Dermis blood vessel endothelial cell (primary cell): ENCODE measurements at places on chromosomes 6 and 20.

GRCh38 chr6:89951574-89952104, 57.4 kb downstream of the GJA10 start:
- peak; percentile 46 for DNase-seq

DNA sequence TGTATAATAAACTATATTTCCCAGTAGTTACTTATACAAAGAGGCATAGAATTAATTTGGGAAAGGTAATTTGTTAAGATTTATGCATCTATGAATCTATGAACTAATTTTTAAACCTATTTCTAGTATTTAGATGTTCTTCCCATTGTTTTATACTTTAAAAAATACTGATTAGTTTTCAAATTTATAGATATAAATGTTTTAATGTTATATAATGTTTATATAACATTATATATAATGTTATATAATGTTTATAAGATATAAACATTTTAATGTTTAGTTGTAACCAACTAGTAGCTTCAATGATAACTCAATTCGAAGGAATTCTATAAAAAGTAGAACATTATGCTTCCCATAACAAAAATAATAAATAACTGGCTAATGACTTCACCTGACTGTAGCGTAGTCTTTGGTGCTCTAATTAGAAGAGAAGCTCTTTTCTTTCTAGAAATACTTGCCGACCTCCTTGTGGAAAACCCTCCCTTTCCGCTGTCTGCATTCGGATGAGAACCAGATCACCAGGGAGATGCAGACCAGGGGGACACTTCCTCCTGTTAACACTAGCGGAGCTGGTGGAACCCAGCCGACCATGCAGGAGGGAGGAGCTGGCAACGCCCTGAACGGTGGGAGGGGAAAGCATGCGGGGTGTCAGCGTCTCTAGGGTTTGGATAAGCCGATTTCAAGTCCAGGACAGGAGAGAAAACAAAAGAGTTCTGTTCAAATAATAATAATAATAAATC, 158.4 kb downstream of the OR2B2 start:
- peak; percentile 65 for DNase-seq

DNA sequence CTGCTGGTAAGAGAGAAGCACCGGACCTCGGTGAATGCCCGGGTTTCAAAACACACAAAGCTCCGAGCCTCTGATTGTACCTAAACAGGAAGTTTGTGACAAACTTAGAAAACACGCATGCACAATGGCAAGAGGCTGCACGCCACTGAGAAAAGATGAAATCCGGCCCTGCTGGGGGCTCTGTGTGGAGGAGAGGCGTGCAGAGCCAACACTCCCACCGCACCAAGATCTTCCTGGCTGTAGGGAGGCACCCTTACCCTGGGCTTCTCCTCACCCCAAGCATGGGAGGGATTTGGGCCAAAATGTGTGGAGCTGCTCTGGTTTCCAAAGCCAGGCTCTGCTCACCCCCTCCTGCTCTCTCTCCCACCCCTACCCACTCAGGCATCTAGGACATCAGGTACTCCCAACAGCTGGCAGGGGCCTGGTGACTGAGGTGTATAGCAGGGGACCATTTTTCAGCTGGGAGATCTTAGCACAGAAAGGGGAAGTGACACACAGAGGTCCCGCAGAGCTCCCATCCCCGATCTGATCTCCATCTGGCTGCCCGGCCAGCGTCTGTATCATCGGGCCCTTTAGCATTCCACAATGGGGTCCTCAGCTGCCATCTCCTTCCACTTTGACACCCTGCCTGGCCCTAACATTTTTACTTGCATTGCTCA, 84.2 kb downstream of the TRERF1 start:
- DNase-seq, result no peak

- no peak for DNase-seq
These were observed 257.6 kb downstream of the NFATC2 start for GRCh38 chr20:51284871-51285270.

DNA sequence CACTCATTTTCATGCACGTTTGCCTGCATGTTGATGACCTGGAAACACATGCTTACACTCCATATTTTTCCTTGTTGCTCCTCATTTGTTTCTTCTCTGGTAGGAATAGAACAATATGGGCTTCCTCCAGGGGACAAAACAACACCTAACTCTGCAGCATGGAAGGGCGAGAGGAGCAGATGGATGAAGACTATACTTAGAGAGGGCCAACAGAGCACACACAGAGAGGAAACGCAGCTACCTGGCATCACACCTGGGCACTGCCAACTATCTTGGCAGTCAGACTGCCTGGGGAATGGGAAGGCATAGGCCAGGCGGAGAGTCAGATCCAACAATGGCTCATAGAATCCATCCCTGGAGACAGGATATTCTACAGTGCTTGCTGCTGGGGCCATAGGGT, 290.9 kb downstream of the CD83 start:
- no peak for DNase-seq

DNA sequence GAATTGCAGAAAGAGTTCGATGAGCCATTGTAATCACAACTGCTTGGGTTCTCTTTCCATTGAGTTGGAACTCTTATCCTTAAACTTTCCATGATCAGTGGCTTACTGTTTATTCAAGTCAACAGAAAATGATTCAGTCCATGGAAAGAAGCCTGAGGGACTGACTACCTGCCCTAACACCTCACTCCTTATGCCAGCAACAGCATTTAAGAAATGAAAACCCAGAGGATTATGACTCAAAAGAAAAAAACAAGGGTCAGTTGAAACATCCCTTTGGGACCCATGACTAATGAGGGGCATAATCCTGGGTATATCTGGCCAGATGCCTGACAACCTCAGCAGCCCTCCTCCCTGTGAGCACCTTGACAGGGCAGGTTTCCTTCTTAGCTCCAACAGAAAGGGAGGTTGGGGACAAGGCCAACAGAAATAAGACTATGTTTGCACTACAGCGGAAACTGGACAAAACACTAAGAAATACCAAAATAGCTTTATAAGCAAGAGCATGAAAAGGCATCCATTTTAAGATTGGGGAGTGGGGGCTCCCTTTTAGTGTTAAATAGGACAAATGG, 106.7 kb downstream of the MAP3K5 start:
- no peak for DNase-seq
